NCI-H1417 (cell line): ENCODE measurements at places on chromosomes 16 and 17.

DNA sequence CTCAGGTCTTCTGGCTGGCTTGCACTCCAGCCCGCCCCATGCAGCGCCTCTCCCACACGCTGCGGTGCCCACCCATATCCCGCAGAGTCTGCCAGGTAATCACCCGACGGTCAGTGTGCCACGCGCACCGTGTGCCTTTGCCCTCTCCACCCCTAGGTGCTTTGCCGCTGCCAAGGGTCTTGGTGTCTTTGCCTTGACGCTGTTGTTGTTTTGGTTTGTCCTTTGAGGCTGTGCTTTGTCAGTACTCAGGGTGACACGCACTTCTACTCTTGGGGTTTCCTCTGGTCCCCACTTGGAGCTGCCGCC, 30.1 kb downstream of the UBN1 start:
- no peak for DNase-seq

DNA sequence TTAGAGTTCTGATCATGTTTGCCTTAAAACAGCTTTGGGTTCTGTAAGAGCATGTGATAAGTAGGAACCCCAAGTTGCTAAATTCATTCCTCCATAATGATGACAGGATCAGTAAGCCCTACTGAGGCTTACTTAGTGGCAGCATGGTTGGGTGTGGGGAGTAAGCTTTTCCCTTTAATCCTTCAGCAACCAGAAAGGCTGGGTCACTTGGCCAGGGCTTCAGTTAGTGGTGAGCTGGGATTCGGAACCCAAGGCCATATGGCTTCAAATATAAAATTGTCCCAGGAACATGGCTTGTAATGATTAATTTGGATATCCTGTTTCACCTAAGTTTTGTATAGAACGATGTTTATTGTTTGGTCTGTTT, 850 bp downstream of the GINS3 start:
- no peak for DNase-seq

- peak; percentile 9 for DNase-seq
These were observed 7.6 kb downstream of the CCDC57 start for GRCh38 chr17:82204831-82205719.

GRCh38 chr17:27530764-27531391, 74.6 kb downstream of the KSR1 start:
- DNase-seq, result no peak

DNA sequence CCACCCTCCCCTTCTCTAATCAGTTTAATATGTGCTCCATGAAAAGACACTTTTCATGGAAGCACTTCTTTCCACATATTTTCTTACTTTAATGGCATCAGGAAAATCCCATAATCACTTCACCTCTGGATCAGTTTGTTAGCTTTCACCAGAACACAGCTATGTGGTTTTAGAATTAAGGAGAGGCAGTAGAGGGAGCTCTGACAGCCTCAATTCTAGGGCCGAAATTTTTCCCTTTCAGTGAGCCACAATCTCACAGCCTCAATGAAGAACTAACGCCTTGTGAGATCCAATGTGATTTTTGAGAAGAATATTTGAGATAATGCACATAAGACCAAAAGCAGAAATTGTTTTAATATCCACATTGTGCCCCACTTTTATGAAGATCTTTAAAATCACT, 1494.0 kb upstream of the CDH8 start:
- no peak for DNase-seq

DNA sequence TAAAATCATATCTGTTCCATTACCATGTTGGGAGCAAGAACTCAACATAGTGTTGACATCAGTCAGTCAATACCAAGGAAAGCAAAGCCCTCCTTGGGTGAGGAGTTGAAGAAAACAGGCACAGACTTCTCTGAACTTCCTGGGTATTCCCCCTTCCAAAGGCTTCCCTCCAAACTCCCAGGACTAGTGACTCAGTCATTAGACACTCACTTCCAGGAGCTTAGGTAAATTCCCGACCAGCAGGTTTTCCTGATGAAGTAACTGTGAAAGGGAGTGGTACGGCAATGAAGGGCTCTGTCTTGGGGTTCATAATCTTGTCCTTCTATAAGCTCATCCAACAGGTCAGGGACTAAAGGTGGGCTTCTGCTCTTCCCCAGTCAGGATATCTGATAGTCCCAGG, 293.8 kb upstream of the AXIN2 start:
- no peak for DNase-seq
